A549 treated with dexamethasone at 1 μM for 4 hours (cell line): ENCODE measurements at places on chromosomes 7 and 10. TPM values are rescaled to one million over a fixed set of nuclear protein-coding genes. Genes with fewer than 3 reads are reported as not detected.

Gene CLEC2L
- total RNA-seq = 0.06 to 0.33 TPM (median 0.15 TPM) in 4 of 5 replicates, not detected in the other

Gene CLDN3
- total RNA-seq = 1.3 to 3.6 TPM (median 3.0 TPM) in 5 replicates

Gene SLC29A4
- 9.4 to 17.9 TPM (median 15.5 TPM) in 5 replicates for total RNA-seq

Gene SNX13
- 16.7 to 24.1 TPM (median 21.1 TPM) in 5 replicates for total RNA-seq

Gene SLC18A3
- 0.04 to 0.06 TPM in 2 of 5 replicates, not detected in the others for total RNA-seq

Gene ZNF365
- total RNA-seq = 0.68 to 1.1 TPM (median 0.93 TPM) in 5 replicates

Gene SAMD9L
- 0.45 to 1.0 TPM (median 0.48 TPM) in 5 replicates for total RNA-seq

Gene ITPRID1
- not detected in 5 replicates for total RNA-seq

Gene GIMAP8
- not detected in 5 replicates for total RNA-seq

Gene GPER1
- 1.0 to 1.9 TPM (median 1.5 TPM) in 5 replicates for total RNA-seq

Gene FZD8
- 3.0 to 5.3 TPM (median 4.2 TPM) in 5 replicates for total RNA-seq

Gene RET
- total RNA-seq = 0.50 to 0.98 TPM (median 0.58 TPM) in 5 replicates

Gene MRPL43
- 76.4 to 97.7 TPM (median 92.4 TPM) in 5 replicates for total RNA-seq

Gene PON1
- total RNA-seq = 0.64 to 0.88 TPM (median 0.73 TPM) in 5 replicates

Gene TBC1D12
- 5.4 to 6.3 TPM (median 6.3 TPM) in 5 replicates for total RNA-seq

Gene CLRN3
- total RNA-seq = 0.07 TPM in 1 of 5 replicates, not detected in the others

Gene PPIA
- total RNA-seq = 4,600 to 6,021 TPM (median 4,808 TPM) in 5 replicates

Gene CHCHD3
- total RNA-seq = 77.7 to 88.8 TPM (median 83.3 TPM) in 5 replicates

Gene NEUROD6
- total RNA-seq = not detected in 5 replicates

Gene KIFBP
- 44.0 to 50.5 TPM (median 49.5 TPM) in 5 replicates for total RNA-seq

Gene ADCYAP1R1
- 0.02 to 0.07 TPM (median 0.06 TPM) in 5 replicates for total RNA-seq

Gene SEC23IP
- total RNA-seq = 54.3 to 71.4 TPM (median 67.0 TPM) in 5 replicates

Gene ATXN7L1
- 4.5 to 6.3 TPM (median 5.8 TPM) in 5 replicates for total RNA-seq

Gene GNGT1
- total RNA-seq = not detected in 5 replicates

Gene OPALIN
- total RNA-seq = not detected in 5 replicates

Gene NPFFR1
- 0.01 to 0.02 TPM (median 0.01 TPM) in 4 of 5 replicates, not detected in the other for total RNA-seq

Gene ELOVL3
- 0.21 to 0.37 TPM (median 0.34 TPM) in 5 replicates for total RNA-seq

Gene ANLN
- 63.5 to 82.6 TPM (median 79.9 TPM) in 5 replicates for total RNA-seq

Gene ZFAND2A
- 48.5 to 52.3 TPM (median 51.0 TPM) in 5 replicates for total RNA-seq
